ENCODE measurements at places on chromosomes 16 and 17.

DNA sequence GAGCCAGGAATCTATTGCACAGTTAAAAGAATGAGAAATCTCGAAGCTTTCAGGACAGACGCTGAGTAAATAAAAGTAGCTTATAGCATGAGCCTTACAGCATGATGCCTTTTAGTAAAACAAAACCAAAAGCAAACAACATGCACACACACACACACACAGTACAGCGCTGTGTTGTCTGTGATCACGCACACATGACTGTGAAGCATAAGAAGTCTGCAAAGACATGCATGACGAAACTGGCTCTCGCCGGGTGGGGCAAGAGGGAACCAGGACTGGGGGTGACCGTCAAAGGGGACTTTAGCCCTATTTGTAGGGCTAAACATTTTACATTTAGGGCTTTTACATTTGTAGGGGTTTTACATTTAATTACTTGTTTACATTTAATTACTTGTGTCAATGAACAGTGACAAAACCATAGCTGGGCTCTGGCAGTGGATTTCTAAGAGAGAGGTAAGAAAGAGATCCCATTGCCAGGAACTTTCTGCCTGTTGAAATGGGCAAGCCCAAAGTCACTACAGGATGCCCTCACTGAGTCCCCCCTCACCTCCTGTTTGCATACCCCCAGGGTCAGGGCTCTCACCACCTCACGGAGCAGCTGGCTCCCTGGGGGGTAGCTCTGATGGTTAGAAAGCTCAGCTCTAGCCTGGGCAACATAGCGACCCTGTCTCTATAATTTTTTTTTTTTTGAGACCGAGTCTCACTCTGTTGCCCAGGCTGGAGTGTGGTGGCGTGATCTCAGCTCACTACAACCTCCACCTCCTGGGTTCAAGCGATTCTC lies 2.0 kb upstream of the TNFRSF13B start:
- no peak for DNase-seq

- DNase-seq: no peak
Observed at GRCh38 chr17:39699818-39700147, at the start of gene ERBB2. Gene ERBB2 (plus strand): TSS chr17:39700064. CDS start chr17:39700239, 175 bp downstream.

- no peak for DNase-seq
Observed at GRCh38 chr17:7834542-7834956, 532 bp downstream of the KDM6B start.

GRCh38 chr16:76241755-76242154 lies 35.4 kb upstream of the CNTNAP4 start:
- DNase-seq: no peak

- no peak for DNase-seq
Observed at GRCh38 chr16:50393858-50394802, 25.3 kb upstream of the BRD7 start.

DNA sequence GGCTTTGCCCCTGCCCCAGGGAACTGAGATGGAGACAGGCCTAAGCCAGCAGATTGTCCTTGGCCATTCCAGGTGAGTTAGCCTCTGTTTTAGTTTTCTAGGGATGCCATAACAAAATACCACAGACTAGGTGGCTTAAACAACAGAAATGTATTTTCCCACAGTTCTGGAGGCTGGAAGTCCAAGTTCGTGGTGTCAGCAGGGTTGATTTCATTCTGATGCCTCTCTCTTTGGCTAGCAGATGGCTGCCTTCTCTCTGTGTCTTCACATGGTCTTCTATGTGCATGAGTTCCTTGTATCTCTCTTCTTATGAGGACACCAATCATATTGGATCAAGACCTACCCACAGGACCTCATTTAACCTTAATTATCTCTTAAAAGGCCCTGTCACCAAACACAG lies 12.8 kb downstream of the FAM20A start:
- DNase-seq: no peak

GRCh38 chr16:12826559-12826958 lies 22.9 kb upstream of the CPPED1 start:
- DNase-seq: no peak

- no peak for DNase-seq
Observed at GRCh38 chr16:24359490-24359889, 103.4 kb downstream of the CACNG3 start.

DNA sequence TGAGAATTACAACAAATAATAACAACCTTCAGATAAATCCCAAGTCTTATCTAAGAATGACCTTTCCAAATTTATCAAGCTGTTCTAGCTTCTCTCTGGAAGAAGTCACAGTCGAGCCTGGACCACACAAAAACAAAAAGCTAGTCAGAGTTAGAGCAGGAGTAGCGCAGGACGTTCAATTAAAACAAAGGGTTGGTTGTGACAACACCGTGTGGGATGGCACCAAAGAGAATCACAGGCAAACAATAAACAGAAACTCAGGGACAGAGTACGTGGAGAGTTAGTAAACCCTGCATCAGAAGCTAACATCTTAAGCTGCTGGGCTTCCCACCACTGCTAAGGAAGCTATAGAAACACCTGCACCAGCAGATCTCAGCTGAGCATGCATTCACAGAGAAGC lies 23.8 kb downstream of the ARHGAP17 start:
- no peak for DNase-seq

GRCh38 chr16:86484240-86484639 lies 26.1 kb upstream of the FOXF1 start:
- no peak for DNase-seq

DNA sequence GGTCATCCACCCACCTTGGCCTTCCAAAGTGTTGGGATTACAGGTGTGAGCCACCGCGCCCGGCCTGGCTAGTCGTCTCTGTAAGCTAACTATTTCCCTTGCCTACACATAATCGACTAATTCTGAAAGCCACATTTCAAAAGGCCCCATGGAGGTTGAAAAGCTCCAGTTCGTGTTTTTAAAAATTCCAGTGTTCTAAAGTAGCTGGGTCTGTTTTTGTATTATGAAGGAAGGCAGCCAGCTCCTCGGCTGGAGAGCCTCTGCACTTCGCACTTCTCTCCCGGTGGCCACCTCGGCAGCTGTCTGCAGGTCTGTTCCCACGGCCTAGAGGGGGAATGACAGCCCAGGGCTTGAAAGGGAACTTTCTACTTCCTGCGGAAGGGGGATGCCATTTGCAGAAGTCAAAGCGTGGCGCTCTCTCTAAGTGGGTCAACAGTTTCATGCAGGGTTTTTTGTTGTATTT lies 16.9 kb downstream of the HASPIN start:
- DNase-seq: no peak

- no peak for DNase-seq
Observed at GRCh38 chr16:83994703-83995102, 26.7 kb downstream of the NECAB2 start.

- DNase-seq: no peak
Observed at GRCh38 chr17:7561589-7562207, at the start of gene SENP3. Gene SENP3 (plus strand): TSS chr17:7561919. CDS start chr17:7563077, 1,158 bp downstream.

All from NCI-H1417 treated with DMSO at 0.1 percent for 48 hours (cell line).